ENCODE measurements at places on chromosomes 7 and 10.
A peak's percentile ranks its signal among the peaks of the same experiment; 100 is the strongest.

DNA sequence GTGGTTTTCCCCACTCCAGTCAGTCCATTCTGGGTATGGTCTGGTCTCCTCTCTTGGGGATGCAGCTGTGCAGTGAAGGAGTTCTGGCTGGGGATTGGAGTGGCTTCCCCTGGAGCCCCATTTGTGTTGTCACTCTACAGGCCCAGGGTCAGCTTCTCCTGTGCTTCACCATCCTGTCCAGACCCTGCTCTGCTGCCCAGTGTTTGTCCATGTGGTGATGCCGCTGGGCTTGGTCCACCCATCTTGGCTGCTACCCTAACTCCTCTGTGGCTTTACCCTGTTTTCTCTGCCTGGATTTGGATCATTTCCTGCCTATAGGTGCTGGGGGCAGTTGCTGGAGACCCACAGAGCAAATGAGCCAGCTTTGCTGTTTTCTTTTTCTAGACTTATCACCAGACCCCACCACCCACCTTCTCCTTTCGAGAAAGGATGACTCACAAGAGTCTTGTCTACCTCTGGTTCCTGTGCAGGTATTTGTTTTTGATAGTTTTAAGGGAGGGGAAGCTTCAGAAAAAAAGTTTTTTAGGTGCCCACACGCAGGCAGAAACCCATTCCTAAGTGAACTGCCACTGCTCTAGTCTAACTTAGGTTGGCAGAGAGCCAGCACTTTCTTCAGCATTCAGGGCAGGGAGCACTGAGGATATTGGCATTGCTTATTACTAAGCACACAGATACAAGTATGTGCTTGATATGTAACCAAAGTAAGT, 8.5 kb downstream of the ZDHHC16 start:
- no peak for DNase-seq

GRCh38 chr10:94133239-94133638, 139.5 kb downstream of the PLCE1 start:
- DNase-seq: peak; percentile 90

DNA sequence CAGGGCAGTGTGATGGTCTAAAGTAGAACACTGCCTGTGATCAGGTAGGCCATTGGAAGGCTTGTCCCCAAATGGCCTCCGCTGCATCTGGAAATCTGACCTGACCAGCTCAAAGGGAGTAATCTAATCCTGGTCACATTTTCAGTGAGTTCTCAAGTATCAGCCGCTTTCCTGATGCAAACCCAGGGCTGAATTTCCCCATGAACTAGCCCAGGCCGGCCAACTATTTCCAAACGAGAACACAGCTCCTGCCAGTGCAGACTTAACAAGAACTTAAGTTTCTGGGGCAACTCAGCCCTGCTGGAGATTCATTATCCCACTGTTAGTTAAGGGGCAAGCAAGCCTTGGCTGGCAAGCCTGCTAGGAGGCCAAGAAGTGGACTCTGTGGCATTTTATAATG, 59.6 kb upstream of the FAM180A start:
- DNase-seq: no peak

- DNase-seq: no peak
Observed at GRCh38 chr7:8628656-8629055, 195.2 kb downstream of the NXPH1 start.

- no peak for DNase-seq
Observed at GRCh38 chr7:140990193-140990962, 24.4 kb downstream of the MRPS33 start.

- DNase-seq: no peak
Observed at GRCh38 chr10:120827251-120827875, 23.8 kb upstream of the WDR11 start.

DNA sequence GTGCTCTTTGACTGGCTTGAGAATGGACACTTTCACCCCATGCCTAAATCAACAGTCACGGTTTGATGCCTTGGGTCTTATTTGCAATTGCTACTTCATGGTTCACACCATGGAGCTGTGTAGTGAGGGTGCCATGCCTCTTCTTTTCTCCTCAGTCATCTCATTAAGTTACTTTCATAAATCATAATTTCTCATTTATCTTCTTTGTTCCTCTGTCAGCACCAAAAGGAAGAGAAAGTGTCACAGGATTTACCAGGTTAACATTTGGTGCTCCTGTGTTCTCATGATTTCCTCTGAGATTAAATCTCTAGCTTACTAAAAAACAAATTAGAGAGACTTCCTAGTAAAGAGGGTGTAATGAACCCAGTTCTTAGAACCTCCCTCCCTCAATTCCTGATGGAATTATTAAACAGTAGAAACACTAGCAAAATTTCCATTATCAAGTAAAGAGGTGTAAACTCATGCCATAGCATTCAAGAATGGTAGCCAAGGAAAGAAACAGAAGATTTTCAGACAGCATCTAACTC, 75.7 kb downstream of the RAMP3 start:
- DNase-seq: no peak
